Small intestine (tissue), 16 donors: ENCODE measurements at places on chromosomes 3 and 15.

- DNase-seq: no peak
Observed at GRCh38 chr3:112761062-112761638, 85.5 kb downstream of the CD200R1L start.

DNA sequence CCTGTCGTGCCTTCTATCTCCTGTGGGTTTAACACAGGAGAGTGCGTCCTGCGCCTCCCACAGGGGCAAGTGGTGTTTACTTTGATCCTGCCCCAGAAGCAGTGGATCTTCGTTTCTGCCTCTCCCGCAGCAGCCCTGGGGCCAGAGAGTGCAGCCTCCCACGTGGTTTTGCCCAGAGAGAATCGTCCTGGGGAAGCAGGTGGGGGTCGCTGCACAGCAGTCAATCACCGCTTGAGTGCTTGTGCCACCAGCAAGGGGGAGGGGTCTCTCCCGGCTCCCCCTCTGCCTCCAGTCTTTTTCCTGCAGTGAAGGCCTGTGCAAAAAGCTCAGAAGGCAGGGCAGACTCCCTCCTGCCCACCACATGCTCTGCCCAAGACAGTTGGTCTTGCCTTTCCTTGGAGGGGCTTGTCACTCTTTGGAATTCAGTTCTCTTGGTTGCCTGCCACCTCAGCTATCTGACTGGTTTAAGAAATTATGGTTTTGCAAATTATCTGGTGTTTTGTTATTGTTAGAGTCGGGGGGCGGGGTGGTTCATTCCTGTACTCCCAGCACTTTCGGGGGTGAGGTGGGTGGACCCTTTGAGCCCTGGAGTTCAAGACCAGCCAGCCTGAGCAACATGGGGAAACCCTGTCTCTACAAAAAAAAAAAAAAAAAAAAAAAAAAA lies 26.9 kb downstream of the STOML1 start:
- no peak for DNase-seq

DNA sequence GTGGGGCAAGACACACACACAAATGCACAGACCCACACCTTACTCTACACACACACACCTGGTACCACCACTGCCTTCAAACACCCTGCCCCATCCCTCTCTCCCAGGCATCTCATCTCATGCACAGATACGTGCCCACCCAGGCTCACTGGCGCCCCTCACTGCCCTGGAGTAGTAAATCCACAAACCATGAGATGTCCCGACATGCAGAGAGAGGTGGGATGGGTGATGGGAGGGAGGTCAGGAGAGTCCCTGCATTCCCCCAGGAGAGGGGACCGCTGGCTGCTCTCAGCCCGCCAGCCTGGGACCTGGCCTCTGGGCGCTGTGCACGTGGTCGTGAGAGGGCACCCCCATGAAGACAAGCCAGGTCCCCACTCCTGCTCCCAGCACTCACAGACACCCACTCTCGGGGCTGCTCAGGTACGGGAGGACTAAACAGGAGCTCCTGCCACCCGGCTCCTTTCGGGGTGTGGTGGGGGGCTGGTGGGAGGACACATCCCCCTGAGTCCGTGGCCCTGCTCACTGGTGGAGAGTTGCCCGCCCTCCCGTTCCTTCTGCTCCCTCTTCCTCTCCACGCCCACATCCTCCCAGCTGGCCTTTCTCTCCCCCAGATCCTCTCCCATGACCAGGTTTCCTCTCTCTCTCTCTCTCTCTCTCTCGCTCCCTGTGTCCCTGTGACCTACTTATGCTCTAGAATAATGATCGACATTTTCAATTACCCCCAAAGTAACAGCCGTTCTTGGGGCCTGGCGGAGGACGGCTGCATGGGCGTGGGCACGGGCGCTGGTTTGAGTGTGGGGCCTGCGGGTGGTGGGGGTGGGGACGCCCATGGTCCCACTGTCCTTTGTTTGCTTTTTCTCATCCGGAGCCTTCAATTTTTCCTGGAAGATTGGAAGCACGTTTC lies 18.9 kb upstream of the CSPG4 start:
- DNase-seq: peak; percentile 46

- DNase-seq: no peak
Observed at GRCh38 chr3:141895731-141896130, 19.3 kb downstream of the ATP1B3 start.

GRCh38 chr15:34722439-34722836 lies 32.4 kb downstream of the GJD2 start:
- DNase-seq: no peak

DNA sequence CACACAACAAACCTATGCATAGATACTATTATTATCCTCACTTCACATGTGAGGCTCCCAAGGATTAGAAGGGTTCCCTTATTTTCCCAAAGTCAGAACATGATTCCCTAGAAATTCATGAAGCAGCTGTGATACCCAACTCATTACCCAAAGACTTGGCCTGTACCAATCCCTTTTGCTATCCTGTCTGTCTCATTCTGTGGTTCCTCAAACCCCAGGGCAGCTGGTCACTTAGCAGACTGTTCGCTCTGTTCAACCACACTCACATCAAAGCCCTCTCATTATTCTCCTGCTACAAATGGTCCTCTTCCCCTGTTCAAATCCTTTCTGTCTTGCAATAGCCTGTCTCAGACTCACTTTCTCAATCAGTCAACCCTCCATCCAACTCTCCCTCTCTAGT lies 154.3 kb upstream of the TRIM42 start:
- no peak for DNase-seq

DNA sequence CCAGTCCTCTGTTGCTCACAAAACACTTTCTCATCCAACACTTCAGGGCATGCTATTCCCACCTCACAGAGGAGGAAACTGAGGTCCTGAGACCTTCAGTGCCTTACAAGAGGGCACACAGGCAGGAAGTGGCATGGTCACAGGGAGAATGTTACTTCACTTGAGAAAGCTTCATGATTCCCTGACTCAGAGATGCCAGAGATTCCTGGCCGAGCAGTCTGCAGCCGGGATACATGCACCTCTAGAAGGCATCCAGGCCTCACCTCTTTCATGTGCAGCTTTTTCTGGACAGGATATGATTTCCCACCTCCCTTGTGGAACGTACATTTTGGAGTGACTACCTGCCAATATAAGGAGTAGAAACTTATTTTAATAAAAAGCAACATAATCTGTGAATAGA lies 2.8 kb upstream of the SST start:
- DNase-seq: no peak

DNA sequence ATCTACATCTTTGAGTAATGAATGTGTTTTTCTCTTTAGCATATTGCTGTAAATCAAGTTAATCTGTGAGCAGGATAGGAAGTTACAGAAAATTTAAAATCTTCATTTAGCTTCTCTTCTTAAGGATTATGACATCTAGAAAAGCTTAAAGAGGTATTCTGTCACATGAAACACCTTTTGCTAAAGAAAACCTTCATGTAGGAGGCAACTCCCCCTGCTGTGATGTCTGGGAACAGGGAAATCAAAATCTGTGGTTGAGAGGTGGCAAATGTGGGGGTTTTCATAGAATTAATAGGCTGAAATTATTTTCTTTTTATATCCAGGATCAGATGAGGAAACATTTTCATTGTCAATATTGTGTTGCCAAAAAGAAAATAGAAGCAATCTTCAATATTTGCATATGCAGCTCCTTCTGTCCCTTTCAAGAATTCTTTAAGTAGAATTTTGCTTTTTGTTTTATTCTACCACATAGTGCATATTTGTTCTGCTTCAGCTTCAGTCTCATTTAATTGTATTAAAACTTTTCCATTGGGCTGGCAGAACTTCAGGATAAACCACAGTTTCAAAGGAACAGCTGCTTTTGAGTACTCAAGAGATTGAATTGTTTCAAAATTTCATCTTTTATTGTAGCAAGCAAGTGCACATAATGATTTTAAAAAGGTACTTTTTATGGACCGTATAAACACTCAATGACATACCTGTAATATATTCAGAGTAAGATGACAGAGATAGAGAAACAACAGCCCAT lies 128.4 kb downstream of the RAP2B start:
- no peak for DNase-seq

DNA sequence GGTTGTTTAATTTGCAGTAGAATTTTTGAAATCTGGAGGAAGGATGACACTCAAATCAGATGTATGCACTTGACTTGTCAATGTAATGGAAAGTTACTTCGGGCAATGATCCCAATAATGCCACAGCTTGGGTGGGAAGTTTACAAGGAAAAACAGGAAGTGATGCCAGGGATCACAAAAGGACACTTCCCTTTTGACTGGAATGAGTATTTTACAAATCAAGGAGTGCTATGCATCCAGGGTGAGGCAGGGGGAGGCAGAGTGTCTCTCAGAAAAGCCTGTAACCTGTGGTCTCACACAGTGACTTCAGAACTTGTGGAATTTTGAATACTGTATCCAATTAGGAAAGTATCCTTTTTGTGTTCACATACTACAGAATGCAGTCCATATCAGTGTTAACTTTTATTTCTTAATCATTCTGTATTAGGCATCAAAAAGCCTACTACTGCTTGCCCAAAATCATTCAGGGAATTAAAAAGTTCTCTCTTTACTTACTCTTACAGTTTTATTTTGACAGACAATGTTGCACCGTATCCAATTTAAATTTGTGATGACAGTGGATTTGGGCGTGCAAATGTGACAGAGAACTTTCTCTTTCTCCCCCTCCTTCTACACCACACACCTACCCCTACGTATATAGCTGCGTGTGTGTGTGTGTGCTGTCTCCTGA lies 445.1 kb downstream of the MECOM start:
- peak; percentile 43 for DNase-seq

GRCh38 chr3:39350714-39351113 lies 21.2 kb downstream of the CCR8 start:
- DNase-seq: peak; percentile 50

GRCh38 chr3:117145677-117146076 lies 436.1 kb downstream of the TUSC7 start:
- no peak for DNase-seq

GRCh38 chr3:180018543-180018942 lies 18.2 kb downstream of the PEX5L start:
- no peak for DNase-seq

DNA sequence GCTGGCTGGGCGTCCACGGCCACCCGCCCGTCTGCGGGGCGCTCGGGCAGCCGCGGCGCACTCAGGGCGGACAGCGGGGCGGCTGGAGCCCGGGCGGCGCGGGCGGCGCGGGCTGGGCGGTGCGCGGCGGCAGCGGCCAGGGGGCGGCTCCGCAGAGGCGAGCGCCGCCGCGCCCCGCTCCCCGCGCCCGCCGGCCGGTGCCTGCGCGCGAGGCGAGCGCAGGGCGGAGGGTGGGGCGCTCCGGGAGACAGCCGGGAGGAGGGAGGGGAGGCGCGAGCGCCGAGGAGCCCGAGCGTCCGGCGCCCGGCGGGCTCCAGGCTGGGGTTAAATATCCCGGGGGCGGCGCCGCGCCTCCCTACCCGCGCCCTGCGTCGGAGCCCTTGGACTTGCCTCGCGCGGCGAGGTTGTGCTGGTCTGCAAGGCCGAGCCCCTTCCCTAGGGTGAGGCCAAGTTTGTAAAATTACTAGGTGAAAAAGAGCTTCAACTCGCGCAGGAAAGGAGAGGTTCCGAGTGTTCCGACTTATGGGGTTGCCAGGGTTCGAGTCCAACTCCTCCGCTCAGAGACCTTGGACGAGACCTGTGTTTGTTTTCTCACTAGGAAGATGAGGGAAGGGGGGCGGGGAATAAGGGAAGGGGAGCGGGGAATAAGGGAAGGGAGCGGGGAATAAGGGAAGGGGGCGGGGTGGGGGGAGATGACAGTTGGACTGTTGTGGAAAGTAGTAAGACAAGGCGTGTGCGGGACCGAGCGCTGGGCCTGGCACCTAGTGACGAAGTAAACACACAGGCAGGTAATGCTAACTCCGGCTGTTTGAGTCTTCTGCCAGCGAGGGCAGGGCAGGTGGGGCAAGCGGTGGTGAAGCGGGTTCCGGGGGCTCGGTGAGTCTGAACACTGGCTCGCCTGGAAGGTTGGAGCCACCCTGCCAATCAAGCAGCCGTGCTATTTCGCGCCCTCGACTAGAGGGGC lies at the start of gene TNFAIP8L3:
TNFAIP8L3 (minus strand) TSS at position 301 of the 964 bp plus-strand sequence. CDS start 311 bp downstream, outside the sequence.
- no peak for DNase-seq

GRCh38 chr15:39347453-39347852 lies 233.4 kb upstream of the THBS1 start:
- no peak for DNase-seq

GRCh38 chr3:136664771-136665170 lies 87.4 kb downstream of the STAG1 start:
- no peak for DNase-seq

DNA sequence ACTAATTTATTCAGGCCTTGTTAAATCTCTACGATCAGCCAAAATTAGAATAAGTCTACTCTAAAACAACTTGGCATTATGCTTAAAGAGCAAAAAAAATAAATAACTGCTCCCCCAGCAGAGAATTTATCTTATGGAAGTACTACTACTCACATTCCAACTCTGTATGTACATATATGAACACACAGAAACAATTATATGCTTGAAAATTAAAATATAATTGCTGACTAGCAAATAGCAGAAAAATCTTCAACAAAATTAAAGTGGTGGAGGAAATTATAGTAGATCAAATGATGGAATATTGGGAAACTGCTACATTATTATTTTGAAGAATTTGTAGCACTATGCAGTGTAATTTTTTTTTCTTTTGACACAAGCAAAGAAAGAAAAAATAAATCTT lies 580.9 kb downstream of the MECOM start:
- no peak for DNase-seq

GRCh38 chr15:64110950-64111678 lies 15.3 kb downstream of the SNX1 start:
- DNase-seq: no peak

GRCh38 chr3:185311991-185312390 lies 50.9 kb upstream of the MAP3K13 start:
- DNase-seq: peak; percentile 55

GRCh38 chr3:34858067-34858660 lies 781.2 kb upstream of the ARPP21 start:
- DNase-seq: peak; percentile 66

DNA sequence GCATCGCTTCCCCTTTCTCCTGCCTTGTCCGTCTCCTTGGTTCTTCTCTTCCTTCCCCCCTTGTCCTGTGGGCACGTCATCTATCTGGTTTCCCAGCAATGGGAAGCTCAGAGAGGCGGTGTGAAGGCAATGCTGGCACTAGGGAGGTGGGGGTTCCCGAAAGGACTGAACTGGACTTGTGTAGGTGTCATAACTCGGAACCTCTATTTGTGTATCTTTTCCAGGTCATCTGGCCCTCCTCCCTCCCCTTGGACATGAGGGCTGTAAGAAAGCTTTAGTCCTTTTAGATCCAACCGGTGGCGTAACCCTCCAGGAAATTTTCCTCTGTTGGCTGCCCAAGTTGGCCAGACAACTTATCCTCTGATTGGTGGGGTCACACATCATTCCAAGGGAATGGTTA lies 231.5 kb upstream of the TLE3 start:
- no peak for DNase-seq

- DNase-seq: peak; percentile 59
Observed at GRCh38 chr3:151837057-151837456, 23.1 kb downstream of the AADAC start.

DNA sequence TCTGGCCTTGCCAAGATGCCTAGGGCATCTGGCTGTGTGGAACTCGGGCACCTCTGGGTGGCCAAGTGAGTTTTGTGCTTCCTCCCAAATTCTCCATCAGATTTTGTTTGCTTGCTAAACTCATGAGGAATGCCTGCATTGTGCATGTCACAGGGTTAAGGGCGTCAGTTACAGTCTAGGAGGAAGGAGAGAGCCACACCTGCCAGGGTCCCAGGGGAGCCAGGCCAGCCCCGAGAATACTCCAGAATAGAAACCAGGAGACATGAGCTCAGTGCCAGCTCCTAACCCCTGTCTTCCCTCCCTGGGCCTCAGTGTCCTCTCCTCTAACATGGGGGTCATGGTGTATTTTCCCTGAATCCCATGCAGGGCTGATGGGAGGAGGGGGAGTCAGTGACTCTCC lies 22.0 kb upstream of the SKOR1 start:
- DNase-seq: no peak
